Activated CD8-positive, alpha-beta memory T cell treated with anti-CD3 and anti-CD28 coated beads for 1 hour (primary cell): ENCODE measurements at places on chromosomes 5 and 9.
A peak's percentile ranks its signal among the peaks of the same experiment; 100 is the strongest.

GRCh38 chr5:74865804-74866595 lies at the start of gene FAM169A:
Gene FAM169A (minus strand): TSS chr5:74866387. CDS start chr5:74841676, 24,711 bp downstream.
- DNase-seq = peak; percentile 19

DNA sequence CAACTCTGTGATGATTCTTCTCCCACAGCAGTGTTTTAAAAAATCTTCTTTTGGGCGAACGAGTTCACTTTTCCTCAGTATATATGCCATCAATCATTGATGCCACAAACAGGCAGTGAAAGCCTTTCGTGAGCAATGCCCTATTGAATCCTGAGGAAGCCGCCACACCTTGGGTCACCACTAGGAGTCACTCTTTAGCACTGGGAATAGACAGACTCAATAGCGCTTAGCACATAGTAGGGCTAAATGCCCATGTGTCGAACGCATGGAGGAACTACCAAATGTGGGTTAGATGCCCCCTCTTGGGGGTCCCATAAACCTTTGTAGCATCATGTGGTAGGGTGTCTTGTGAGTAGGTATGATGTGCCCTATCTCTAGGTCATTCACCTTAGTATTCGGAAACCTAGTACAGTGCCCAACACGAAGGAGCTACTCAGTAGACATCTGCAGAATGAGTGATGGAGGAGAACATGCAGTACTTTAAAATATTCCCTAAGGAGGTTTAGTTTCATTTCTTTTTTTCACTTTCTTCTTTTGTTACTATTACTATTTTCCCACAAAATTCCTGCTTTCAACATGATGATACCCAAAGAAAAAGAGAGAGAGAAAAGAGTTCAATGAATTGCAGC lies 603.7 kb downstream of the BNC2 start:
- DNase-seq = no peak

DNA sequence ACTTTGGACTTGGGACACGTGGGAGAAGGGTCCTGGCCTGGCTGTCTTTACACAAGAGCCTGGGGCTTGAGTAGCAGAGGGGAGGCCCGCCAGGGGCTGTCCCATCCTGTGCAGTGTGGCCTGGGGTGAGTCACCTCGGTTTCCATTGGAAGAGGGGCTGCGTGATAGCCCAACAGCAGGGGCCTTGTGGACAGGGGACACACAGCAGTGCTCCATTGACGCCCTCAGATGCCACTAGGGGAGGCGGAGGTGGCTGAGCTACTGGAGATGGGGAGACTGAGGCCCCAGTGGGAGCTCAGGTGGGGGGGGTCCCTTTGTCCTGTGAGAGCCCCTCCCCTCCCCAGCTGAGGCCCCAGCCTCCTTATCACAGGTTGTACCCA lies 50.0 kb upstream of the RNU6ATAC start:
- no peak for DNase-seq

DNA sequence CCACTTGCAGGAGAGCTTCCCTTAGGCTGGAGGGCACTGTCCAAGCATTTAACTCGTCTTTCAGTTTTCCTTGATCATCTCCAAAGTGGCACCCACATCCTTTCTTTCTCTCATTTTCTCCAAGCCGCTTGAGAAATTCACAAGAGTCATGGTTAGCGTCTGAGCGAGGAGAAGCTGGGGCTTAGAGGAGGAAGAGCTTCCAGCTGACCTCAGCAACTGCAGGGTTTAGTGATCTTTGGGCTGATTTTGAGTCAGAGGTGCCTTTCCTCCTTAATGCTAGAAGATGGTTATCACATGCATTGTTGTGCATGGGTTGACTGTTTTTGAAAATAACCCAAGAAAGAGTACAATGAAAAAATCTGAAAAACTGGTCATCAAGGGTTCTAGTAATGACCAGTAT lies 134.7 kb downstream of the GADD45G start:
- no peak for DNase-seq

DNA sequence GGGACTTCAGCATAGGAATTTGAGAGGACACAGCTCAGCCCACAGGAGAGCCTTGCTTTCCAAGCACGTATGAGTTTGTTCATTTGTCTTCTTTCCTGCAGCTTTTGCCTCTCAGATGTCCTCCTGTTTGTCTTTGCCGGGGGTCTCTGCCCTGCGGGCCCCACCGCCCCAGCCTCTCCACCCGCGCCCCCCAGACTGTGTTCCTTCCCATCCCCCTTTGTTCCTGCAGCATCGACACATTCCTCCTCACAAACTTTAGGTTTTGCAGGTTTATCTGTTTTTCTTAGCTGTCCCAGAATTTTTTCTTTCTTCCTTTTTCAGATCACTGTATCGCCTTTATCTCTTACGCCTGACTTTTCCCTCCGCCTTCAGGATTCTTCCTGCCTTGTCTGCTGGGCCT lies 18.9 kb downstream of the UBE2QL1 start:
- no peak for DNase-seq

DNA sequence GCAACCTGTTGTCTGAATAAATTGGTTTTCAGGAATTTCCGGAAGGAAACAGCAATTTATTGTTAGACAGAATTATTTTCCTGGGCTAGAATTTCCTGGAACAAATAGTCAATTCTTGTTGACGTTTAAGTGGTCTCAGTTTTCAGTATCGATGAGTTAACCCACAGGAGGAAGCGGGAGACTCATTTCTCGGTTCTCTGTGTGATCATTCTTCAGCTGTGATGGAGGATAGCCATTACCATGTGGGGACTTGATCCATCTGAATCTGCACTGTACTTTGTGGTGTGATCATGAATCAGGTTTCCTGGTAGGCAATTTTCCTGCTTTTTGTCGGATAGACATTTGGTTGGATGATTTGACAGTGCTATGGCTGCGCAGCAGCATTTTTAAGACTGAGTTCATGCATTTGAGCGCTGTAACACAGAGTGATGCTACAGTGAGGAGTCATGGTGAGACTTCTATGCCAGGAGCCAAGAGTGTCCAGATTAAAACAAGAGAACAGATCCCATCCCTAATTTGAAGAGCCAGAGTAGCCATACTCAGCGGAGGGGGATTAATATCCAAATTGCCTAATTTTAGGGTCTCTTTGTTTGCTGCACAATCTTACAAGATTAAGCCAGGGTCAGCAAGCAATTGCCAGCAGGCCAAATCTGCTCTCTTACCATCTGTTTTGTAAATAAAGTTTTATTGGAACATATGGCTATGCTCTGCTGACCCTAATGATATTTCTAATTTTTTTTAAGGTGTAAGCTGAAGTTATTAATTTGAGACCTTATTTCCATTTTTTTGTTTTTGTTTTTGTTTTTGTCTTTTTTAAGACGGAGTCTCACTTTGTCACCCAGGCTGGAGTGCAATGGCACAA lies 355.9 kb downstream of the RAB3C start:
- no peak for DNase-seq

DNA sequence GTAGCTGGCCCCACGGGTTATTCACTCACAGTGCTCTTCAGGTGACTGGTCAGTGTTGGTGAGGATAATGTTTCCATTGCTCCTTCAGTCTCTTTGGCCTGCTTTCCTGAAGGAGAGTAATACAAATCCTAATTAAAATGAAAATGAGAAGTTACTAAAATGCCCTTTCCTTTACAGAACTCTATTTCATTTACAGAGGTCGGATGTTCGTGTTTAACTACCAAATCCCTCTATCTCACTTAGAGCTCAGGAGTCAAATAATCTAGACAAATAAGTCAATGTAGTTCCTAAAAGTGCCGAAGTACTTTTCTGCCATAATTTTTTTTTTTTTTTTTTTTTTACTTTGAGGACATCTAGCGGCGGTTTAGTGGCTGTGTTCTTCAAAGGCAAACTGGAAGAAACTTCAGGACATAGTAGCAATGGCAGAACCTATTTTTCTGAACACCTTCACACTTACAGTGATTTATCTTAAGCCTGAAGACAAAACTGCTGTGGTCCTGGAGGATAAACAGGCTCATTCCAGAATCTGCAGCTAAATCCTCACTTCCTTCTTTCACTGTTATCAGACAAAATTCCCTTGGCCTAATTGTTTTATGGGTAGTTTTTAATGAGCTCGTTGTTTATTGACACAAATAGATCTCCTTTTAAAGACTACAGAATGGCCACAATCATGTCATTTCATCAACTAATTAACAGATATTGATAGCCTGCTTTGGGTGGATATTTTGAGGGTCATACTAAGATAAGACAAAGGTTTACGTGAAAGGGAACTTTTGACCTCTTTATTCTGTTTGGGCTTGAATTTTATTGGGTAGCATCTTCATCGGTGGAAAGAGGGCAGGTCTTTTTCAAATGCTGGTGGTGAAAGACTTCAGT lies 207.6 kb upstream of the DMRTA1 start:
- no peak for DNase-seq

DNA sequence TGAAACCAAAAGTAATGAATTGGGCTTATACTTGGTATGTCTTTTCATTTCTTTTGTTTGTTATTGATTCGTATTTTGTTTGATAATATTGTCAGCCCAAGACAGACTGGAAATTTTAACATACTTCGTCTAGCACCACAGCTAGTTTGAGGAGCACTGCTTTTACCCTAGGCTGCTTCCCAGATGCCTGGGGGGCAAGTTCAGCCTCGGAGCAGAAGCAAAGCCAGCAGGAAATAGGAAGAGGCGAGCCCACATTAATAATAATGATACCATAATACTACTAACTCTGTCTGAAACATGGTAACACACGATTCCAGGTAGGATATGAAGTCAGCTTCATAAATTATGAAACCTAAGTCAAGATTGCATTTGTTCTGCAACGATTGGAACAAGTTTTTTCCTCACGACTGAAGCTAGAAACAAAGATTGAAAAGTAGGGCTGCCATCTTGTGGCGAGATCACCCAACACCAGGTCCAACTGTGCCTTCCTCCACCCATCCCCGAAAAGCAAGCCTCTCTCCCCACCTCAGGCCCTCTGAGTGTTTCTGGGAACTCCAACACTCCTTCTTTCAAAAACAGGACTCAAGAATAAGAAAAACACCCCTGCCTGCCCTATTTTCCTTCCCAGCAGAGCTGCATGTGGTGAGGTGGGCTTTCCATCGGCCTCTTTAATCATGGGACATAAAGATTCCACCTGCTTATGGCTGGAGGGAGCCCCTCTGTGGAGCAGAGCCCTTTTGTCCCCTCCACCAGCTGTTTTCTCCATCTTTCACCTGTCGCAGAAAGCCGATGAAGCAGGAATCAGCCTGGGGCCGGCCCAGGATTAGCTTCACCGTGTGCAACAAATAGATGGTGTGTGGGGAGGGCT lies 236.4 kb downstream of the CAAP1 start:
- no peak for DNase-seq

DNA sequence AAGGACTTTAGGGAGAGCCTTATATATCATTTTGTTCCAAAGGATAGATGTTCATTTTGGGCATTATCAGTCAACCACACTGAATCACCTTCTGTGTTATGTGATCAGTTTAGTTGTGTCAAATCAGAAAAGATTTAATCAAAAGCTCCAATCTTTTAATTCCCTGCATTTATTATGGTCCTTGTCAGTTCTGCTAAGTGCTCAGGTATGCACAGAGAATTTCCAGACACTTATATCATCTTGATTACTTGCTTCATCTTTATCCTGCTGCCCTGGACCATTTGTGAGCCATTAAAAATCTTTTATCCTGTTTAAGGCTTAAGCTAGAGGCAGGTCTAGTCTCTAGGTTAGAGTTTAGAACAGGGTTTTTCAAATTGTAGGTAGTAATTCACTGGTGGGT lies 179.1 kb downstream of the CWC27 start:
- no peak for DNase-seq

GRCh38 chr9:92480291-92480771 lies 2.0 kb downstream of the ASPN start:
- no peak for DNase-seq

DNA sequence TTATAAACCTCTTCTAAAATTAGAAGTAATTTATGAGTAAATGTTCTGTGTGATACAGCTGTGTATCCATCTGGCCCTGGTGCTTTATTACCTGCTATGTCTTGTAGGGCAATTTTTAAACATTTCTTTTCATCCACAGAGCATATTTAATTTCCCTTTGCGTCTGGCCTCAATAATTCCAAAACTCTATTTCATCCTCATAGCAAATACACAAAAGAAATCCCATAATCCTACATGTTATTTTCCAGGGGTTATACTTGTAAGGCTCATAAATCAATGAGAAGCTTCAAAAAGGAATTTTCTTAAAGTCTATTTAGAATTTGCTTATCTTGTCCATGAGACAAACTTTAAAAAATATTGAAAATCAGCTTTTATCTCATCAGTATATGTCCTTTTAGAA lies 167.0 kb downstream of the TTC39B start:
- DNase-seq = no peak
